ENCODE measurements at places on chromosomes 5 and 9. TPM values are rescaled to one million over a fixed set of nuclear protein-coding genes. Genes with fewer than 3 reads are reported as not detected.

DNA sequence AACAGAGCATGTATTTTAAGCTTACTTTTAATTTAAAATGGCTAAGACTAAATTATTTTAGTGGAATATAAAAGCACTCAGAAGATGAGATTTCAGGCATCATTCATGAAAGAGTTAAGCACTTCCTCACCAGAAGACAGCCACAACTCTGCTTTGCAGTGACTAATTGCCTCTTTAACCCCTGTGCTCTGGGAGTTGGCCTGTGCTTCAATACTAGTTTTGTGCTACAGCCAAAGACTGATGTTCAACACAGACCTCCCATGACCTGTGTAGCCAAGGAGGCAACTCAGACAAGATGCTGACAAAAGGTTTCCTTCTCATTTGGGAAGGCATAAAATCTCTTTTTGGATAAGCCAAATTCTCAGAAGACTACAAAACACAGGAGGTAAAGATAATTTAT, 353.5 kb downstream of the FBXL17 start:
- no peaks in the 10 kb centered on the region for H3K4me1 ChIP-seq
- H3K36me3 ChIP-seq = peaks cover 4% of the 10 kb centered on the region
- H3K27me3 ChIP-seq = no peaks in the 10 kb centered on the region

- H3K27me3 ChIP-seq = no peaks in the 10 kb centered on the region
- H3K27ac ChIP-seq = no peak overlapping the region
- no peak for DNase-seq
- no peaks in the 10 kb centered on the region for H3K36me3 ChIP-seq
- H3K4me1 ChIP-seq = no peaks in the 10 kb centered on the region
- no peak overlapping the region for H3K4me3 ChIP-seq
Observed at GRCh38 chr5:108430931-108431608, 49.2 kb upstream of the FBXL17 start.

DNA sequence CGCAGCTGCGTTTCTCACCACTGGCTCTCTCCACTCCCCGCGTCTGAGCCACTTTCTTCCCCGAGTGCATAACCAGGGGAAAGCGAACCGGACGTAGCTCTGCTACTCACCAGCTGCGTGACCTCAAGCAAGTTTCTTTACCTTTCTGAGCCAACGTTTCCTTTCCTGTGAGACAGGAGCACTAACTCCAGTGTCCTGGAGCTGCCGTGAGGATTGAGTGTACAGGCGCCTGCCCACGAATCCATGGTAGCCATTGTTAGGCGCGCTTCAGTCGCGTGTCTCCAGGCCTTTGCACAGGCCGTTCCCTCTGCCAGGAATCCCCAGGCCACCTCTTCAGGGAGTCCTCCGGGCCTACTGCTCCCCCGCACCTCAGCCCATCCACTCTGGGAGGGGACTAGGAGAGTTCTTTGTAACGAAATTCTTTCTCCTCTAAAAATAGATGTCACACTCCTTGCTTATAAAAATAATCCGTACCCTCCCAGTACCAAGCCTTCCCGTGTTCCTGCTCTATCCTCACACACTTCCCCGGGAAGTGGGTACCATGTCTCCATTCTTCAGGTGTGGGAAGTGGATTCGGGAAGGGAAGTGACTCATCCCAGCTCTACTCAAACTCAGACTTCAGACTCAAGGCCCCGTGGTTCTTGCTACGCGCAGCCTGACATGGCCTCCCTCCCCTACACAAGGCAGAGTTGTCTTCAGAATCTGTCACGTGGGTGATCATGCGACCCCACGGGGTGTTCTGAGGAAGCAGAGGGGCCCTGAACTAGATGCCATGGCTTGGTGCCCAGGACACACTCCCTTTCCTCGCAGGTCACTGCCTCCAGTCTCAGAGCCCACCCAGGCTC, 16.1 kb upstream of the CRB2 start:
- H3K4me3 ChIP-seq = no peak overlapping the region
- no peak overlapping the region for H3K27ac ChIP-seq
- no peaks in the 10 kb centered on the region for H3K27me3 ChIP-seq
- no peaks in the 10 kb centered on the region for H3K36me3 ChIP-seq
- DNase-seq = no peak

GRCh38 chr5:456351-457194, 13.6 kb downstream of the EXOC3 start:
- DNase-seq = peak; percentile 21
- peaks cover 82% of the 10 kb centered on the region for H3K36me3 ChIP-seq
- no peak overlapping the region for H3K27ac ChIP-seq

DNA sequence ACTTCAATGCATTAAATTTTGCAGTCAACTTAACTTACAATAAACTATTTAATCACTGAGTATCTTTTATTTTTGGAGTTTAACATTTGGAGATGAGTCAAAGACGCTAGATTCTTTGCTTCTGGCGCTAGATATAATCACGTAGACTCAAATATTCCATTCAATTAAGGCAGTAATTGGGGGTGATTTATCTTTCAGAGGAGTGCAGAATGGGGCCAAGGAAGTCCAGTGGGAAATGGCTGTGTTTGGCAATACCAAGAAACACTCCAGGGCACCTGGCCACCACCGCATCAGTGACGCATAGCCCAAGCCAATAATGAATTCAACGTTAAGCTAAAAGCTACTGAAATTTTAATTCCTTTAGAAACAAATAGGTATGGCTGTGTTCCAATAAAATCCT, 81.2 kb downstream of the PHAX start:
- no peaks in the 10 kb centered on the region for H3K27me3 ChIP-seq
- no peak overlapping the region for H3K4me3 ChIP-seq
- peaks cover 5% of the 10 kb centered on the region for H3K4me1 ChIP-seq
- H3K36me3 ChIP-seq = no peaks in the 10 kb centered on the region
- H3K27ac ChIP-seq = no peak overlapping the region

DNA sequence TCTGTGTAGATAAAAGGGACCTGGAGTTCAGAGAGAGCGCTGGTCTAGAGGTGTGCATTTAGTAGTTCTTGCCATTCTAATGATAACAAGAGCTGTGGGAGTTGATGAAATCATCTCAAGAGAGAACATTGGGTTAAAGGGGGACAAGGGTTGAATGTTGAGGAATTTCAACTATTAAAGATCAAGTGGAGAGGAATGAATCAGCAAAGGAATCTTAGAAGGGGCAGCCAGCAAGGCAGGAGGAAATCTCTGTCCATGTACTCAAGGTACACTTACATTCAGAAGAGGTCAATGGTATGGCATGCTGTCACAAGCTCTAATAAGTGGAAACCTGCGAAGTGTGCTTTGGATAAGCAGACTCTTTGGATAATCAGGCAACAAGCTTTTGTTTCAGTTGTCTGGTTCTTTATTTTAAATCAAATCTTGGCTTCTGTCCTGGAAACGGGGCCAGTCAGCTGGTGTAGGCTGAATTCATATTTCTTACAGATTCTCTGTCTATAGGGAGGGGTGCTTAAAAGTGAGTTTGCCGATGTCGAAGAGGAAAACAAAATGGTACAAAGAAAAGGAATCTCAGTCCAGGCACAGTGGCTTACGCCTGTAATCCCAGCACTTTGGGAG, 320.5 kb upstream of the CD180 start:
- no peaks in the 10 kb centered on the region for H3K36me3 ChIP-seq
- no peaks in the 10 kb centered on the region for H3K4me1 ChIP-seq
- no peak overlapping the region for H3K27ac ChIP-seq
- no peak for DNase-seq
- H3K4me3 ChIP-seq = no peak overlapping the region

DNA sequence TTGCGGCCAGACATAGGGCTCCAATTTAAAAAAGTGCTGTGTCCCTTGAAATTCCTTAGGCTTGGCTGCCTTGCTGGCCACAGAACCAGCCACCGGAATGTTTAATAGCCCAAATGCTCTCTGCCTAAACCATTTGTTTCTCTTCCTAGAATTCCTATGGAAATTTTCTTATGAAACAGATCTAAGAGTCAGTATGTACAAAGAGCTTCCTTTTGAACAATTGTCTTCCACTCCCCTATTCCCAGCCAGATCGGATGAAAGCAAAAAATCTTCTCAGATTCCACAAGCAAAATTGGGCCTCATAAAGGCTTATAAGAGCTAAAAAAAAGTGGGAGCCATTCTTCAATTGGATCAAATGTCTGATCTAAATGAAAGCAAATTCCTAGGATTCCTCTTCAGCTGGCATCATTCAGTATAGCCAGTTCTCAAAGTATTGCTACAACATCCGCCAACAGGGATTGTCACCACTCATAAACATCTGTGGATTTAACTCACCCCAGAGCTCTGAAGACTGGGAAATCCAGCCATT, 104.3 kb downstream of the CEMIP2 start:
- peaks cover 8% of the 10 kb centered on the region for H3K4me1 ChIP-seq
- no peak overlapping the region for H3K27ac ChIP-seq
- DNase-seq = no peak
- no peak overlapping the region for H3K4me3 ChIP-seq
- H3K36me3 ChIP-seq = no peaks in the 10 kb centered on the region
- H3K27me3 ChIP-seq = no peaks in the 10 kb centered on the region

DNA sequence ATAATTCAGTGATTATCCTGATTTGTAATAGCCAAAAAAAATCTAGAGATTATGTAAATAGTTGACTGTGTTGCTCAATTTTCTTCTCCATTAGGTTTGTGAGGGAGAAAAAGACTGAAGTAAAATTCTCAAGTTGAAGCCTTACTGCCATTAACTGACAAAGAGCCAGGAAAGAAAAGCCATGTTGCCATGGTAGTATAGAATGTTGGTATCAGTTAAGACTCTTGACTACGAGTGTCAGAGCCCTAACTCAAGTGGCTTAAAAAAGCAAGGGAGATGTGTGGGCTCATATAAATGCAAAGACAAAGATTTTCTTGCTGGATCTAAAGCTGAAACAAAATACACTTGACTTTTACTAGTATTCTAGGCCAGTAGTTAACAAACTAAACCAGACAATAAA, 571.7 kb downstream of the KCTD16 start:
- DNase-seq = no peak
- H3K36me3 ChIP-seq = no peaks in the 10 kb centered on the region
- no peak overlapping the region for H3K4me3 ChIP-seq
- no peak overlapping the region for H3K27ac ChIP-seq

DNA sequence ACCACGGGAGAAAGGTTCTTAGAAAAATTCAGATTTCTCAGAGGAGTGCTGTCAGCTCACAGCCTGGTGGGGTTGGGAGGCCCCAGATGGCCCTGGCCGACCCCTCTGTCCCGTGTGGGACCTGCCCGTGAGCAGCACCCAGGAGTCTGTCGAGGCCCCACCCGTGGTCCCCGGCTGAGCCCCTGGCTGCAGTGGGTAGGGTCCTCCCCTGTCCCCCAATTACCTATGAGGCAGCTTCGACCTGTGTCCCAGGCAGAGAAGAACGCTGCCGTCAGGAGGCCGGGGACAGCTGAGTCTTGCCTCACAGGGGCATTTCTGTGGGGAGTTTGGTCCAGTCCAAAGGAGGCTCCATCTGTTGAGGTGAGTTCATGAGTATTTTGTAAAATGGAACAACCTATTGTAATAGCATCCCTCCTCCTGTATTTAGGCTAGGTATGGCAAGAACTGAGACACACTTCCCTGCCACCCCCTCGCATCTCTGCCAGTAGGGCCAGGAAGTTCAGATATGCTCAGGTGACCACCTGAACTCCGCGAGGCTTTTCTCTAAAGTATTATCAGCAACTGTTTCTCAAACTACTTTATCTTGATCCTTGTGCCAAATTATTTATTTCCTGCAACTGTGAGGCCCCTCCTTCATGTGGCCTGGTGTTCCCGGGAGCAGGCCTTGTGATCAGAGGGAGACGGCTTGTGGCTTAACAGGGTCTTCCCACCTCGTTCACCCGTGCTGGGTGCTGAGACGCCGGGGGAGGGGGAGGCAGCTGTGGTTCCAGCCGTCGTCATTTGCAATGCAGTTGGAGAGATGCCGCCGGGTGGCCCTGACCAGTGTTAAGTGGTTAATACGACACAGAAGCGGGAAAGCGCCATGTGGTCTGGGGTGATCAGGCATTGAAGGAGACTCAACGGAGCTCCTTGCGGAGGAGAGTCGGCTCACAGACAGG, 1.7 kb downstream of the AHRR start:
- H3K4me3 ChIP-seq = no peak overlapping the region
- peaks cover 27% of the 10 kb centered on the region for H3K27me3 ChIP-seq
- no peaks in the 10 kb centered on the region for H3K36me3 ChIP-seq
- H3K4me1 ChIP-seq = no peaks in the 10 kb centered on the region
- no peak overlapping the region for H3K27ac ChIP-seq
- DNase-seq = no peak

GRCh38 chr9:35110327-35110761, 5.3 kb downstream of the ATOSB start:
- peaks cover 10% of the 10 kb centered on the region for H3K36me3 ChIP-seq
- H3K4me3 ChIP-seq = peak overlapping the region; percentile 77
- H3K27ac ChIP-seq = no peak overlapping the region
- no peaks in the 10 kb centered on the region for H3K27me3 ChIP-seq
- no peak for DNase-seq

DNA sequence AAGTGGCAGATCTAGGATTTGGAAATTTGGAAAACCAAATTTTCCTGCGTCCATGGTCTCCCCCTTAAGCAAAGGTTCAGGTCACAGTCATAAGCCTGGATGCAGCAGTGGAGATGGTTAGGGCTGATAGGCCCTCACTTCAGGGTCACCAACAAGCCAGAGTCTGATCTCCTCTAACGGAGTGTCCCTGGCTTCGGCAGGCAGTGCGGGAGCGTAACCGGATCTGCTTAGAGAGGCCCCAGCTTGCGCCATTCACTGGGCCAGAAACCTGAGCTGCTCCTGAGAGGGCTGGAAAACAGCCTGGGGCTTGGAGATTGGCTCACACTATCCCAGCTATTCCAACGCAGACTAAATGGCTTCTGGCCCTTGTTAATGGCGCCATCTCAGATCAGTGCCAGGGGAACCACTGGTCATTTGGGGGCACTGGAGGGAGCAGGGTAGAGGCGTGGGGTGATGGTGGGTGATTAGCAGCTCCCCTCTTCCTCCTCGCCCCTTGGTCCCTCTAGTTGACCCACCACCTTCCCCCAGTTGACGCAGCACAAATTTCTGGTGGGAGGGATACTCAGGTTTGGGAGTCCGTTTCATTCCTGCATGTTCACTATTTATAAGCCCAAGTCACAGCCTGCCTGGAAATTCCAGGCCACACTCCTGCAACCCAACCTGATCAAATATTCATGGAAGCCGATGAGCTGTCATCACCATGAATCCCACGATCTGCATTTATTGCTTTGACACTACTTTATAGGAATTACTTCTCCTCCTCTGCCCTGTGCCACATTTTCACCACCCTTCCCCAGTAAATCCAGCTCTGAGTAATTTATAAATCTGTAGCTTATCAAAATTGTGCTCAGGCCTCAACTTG, 134.6 kb upstream of the CPEB4 start:
- no peaks in the 10 kb centered on the region for H3K27me3 ChIP-seq
- H3K27ac ChIP-seq = no peak overlapping the region
- peak; percentile 85 for DNase-seq
- H3K4me1 ChIP-seq = peaks cover 5% of the 10 kb centered on the region

- no peaks in the 10 kb centered on the region for H3K27me3 ChIP-seq
- H3K4me3 ChIP-seq = peak overlapping the region; percentile 57
Observed at GRCh38 chr9:125750627-125751011, 3.4 kb downstream of the PBX3 start.

The PCDHB7 gene
- 0.52 TPM for total RNA-seq

The FIBCD1 gene
- 6.2 TPM for total RNA-seq

The TTC39B gene
- 8.2 TPM for total RNA-seq

The C9orf50 gene
- total RNA-seq = not detected

The PDE6A gene
- not detected for total RNA-seq

All from H9 (cell line).